ENCODE measurements at places on chromosomes 4 and X.

GRCh38 chr4:26345565-26345938, 24.7 kb downstream of the RBPJ start:
- DNase-seq, result no peak

DNA sequence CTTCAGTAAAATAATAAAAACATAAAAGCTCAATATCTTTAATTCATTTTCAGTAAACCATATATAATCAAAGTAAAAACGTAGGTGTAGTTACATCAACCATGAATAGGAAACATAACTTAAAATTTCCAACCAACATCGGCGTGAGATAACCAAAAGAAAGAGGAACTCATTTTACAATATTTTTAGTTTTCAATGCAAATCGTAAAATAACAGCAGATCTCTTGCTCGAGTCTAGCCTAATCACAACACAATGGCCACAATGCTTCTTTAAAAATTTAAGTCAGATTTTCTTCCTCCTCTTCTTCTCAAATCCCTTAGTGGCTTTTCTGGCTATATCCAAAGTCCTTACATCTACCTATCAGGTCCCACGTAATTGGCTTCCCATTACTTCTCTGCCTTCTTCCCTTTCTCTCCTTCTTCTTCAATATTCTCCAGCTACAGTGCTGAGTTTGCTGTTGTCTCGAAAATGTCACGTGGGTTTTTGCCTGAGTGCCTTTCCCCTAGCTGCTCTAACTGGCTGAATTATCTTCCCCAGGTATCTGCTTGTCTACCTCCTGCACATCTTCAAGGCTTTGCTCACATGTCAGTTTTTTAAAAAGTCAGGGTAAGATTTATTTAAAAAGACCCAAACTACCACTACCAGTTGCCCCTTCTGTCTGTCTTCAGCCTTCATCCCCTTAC, 90.9 kb upstream of the BANK1 start:
- DNase-seq, result no peak

DNA sequence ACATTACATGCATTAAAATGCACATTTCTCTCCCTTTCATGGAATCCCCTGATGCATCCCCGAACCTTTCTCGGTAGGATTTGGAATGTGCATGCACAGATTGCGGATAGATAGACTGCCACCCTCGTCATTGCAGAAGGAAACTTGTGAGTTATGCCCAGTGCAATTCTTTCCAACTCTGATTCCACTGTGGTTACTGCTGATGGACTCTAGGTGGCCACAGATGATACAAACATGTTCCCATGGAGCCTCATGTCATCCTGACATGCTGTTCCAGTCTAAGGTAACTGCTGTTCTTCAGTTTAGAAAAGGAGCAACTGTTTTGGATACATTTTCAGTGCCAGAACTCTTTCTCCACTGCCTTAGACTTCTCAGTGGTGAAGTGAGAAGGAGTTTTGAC, 9.1 kb upstream of the VCX3B start:
- no peak for DNase-seq

DNA sequence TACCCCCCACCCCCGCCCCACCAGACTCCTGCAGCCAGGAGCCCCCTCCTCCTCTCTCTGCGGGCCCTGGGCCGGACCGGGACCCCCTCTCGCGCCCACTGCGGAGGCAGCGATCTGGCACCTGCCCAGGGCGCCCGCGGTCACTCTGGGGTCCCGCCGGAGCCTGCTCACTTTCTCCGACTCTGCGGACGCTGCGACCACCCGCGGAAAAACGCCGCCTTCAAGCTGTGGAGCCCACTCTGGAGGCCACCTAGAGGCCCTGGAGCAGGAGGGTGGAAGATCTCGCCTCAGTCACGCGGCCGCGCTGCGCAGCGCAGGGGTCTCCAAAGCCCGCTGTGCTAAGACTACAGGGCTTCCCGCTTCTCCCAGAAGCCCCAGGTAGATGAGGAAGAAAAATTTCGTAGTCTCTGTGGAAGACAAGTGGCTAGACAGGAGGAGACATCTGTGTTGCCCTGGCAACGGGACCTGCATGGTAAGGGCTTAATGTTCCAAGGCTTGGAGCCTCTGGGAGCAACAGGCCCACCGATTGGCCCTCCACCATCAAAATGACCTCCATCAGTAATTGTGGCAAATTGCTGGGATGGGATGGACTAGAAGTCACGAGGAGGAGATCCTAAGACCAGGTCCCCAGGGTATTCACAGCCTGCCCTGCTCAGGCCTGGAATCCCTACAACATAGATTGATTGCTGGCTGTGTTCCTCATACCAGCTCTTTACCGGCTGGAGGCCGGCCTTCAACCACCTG, at the start of gene PNMA6F:
PNMA6F (minus strand) TSS at position 387 of the 744 bp plus-strand sequence. CDS start 1,093 bp downstream, outside the sequence.
- no peak for DNase-seq

DNA sequence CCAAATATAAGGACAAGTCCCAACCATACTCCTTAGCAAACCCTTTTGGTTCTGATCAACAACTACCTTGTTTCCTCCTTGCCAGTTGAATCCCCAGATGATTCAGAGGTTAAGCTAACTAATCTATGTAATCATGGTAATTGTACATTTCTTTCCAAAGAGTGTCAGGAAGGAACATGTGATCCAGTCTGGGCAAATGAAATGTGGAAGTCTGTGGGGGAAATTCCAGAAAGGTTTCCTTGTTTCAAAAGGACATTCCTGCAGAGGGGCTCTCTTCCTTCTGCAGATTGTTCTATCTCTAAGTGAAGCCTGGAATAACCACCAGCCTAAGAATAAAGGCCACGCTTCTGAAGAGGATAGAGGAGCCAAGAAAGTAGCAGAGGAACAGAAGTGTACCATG, 7.0 kb downstream of the PRSS12 start:
- DNase-seq, result no peak

DNA sequence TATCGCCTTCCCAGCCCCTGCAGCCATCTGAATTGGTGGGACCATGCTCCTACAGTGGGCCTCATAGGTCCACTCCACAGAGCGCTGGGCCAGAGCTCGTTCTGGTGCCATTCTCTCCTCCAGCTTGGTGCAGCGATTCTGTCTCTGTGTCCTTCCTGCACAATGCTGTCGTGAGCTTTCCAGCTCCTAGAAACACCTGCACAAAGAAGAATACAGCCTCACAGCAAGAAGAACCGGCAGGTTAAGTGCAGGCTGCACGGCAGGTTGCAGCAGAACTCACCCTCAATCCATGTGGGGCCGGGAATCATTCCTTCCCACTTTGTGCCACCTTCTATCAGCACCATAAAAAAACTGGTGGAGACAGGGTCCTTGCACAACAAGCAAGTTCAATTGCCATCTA, 101.2 kb upstream of the ENPP6 start:
- no peak for DNase-seq

DNA sequence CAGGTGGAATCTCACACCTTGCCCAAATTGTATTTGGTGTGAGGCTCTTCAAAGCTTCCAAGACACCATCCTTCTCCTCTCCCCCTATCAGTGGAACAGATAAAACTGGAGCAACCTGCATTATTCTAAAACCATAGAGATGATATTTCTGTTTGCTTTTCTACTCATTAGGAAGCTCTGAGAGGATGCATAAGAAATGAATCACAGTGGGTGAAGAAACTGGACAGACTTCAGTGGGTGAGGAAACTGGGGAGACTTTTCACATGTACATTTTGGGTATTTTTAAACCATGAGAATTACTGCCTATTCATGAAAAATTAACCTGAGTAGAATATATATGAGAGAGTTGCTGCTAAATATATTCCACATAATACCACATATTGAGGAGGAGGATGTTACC, 16.4 kb downstream of the HAND2 start:
- no peak for DNase-seq

DNA sequence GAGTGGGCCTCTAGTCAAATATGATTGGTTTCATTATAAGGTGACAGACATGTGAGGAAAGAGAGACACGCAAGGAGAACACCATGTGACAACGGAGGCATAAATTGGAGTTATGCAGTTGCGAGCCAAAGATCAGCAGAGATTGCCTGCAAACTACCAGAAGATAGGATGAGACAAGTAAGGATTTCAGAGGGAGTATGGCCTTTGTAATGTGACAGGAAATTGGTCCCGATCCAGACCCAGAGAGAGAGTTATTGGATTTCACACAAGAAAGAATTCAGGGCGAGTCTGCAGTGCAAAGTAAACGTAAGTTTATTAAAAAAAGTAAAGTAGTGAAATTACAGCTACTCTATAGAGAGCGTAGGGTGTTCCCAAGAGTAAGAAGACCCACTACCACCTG, 35.7 kb upstream of the NDST4 start:
- no peak for DNase-seq

GRCh38 chrX:34658326-34658725, 1.2 kb upstream of the TMEM47 start:
- DNase-seq, result no peak

DNA sequence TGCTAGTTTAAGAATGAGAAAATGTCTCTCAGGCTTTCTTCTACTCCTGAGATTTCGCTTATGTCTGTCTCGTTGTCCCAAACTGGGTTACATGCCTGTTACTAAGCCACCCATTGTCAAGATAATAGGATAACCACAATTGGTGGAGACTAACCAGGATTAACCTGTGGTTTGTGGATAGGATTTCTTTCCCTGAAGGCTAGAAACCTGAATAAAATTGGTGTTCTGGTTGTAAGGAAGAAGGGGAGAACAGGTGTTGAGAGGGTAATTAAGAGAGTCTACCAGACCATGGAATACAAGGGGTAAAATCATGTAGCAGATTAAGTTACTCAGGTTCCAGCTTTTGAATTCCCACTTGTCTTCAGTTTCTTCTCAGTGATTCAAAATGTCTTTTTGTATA, 225.4 kb downstream of the CPE start:
- DNase-seq, result no peak

GRCh38 chrX:128848374-128848773, 674.9 kb downstream of the SMARCA1 start:
- no peak for DNase-seq

DNA sequence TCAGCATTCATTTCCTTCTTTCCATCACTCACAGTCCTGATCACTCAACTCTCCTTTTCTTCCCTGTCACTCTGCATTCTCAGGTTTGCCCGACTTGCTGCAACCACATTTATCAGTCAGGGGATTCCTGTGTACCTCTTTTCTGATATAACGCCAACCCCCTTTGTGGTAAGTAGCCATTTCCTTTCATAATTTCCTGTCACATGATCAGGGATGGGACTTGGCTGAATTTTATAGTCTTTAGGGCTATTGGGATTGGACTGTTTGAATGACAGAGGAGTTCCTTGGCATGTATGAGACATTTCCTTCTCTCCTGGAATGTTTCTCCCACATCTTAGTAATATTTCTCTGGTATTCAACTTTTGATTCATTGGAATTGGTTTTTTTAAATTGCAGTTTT, 11.0 kb downstream of the PGM2 start:
- no peak for DNase-seq

DNA sequence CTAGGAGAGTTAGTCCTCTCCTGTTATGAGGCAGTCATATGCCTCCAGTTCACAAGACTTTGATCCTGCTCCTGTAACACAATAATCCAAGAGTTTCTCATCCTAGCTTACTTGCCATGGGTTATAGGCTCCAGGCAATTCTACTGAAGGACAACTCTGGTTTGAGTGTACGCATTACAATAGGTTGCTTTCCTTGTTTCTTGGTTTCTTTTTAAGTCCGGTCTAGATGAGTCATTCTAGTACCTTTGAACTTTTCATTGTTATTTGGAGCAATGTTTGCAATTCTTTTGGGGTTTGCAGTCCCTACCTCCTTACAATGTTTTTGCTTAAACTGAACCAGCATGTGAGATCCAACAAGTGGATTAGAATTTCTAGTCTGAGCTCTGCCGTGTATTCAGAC, 109.1 kb downstream of the ANAPC4 start:
- DNase-seq, result no peak
